AG10803 (cell line): ENCODE measurements at places on chromosomes 7 and 10.

- no peak for DNase-seq
Observed at GRCh38 chr10:97717627-97718026, 4.1 kb downstream of the MARVELD1 start.

DNA sequence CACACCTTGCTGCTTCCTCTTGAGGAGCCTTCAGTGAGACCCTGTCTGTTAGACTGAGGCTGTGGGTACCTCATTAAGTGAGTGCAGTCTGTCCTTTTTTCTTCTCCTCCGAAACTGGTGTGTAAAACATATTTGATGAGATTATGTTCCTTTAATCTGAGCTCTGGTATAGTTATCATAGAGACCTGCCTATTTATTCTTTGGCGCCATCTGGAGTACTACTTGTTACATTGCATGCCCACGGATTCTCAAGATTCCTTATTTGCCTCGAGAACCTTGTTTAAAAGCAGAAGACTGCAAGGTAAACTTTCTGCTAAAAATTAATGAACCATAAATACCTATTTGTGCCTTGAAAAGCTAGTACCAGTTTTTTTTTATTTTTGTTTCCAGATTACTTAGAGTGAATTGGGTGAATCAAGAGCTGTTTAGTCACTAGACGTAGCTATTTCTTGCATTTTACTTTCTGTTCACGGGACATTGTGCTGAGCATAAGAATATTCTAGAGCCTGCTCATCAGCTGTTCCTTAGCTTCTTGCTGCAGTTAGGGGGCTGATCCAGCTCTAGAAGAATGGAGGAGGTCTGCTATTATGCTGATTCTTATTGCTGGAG, 16.9 kb upstream of the STMP1 start:
- DNase-seq, result peak; percentile 56

GRCh38 chr7:24052572-24053260, 231.3 kb upstream of the NPY start:
- peak; percentile 75 for DNase-seq

DNA sequence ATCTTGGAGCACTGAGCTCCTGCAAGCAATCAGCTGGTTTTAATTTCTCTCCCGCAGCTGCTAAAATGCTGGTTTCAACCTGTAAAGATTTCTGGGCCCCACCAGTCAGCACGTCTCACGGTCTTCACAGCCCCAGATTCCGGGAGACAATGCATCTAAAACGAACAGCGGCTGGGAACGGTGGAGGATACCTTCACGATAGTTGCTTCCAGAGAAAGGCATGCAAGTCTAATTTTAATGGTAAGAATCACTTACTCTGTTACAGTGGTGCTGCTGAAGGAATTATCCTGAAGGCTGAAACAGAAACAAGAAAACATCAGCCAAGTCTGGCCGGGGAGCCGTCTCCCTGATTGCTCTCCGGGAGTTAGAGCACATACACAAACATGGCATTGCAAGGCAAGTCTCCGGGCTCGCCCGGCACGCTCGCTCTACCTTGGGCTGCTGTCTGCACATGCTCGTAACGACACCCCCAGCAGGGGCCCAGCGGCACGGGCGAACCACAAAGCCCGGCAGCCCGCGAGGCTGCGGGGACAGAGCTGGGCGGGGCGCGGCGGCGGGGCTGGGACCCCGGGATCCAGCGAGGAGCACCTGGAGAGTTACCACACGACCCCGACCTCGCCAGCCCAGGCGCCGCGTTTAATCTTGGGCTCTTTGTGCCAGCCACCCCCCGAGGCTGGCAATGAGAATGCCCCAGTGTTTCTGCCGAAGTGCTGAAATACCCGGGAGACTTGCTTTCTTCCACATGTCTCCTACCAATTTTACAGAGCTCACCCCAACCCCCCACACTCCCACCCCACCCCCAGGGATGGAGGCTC, at the start of gene FAM13C:
TSS of gene FAM13C (minus strand) at position 406 of the 815 bp plus-strand sequence. CDS start at position 317, 89 bp downstream.
- peak; percentile 56 for DNase-seq

GRCh38 chr10:86963341-86963919, 4.9 kb upstream of the ADIRF start:
- DNase-seq, result no peak

- no peak for DNase-seq
Observed at GRCh38 chr7:118836933-118837332, 612.4 kb downstream of the ANKRD7 start.

DNA sequence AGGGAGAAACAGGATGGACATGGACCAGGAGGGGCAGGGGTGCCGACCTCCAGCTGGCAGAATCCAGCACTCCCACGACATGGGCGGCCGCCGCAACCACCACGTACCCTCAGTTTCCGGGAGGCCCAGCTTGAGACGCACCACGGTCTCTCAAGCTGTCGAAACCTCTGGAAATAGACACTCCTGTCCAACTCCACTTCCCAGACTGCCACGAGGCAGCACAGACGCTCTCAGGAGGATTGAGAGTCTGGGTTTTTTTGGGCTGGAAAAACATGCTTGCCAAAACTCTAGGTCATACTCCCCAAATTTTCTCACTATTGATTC, 37.9 kb upstream of the PDGFA start:
- no peak for DNase-seq

- no peak for DNase-seq
Observed at GRCh38 chr10:35821339-35821911, 179.3 kb upstream of the FZD8 start.

GRCh38 chr10:36194276-36194675, 552.2 kb upstream of the FZD8 start:
- DNase-seq, result no peak

- peak; percentile 34 for DNase-seq
Observed at GRCh38 chr7:26155531-26156375, 3.8 kb downstream of the NFE2L3 start.

DNA sequence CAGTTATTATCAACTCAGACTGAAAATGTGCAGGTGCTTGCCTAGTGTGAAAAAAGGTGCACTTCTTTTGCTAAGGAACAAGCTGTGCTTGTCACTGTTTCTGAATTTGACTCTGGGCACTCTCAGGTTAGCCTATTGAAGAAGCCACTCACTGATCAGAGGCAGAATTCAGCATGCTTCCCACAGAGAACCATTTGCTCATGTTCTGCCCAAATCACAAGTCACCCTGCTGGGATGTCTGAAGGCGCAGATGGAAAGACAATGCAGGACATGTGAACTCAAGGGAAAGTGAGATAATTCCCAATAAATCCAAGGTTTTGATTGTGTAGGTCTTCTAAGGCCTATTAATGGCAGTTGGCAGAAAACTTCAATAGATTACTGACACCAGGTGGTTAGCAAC, 47.8 kb upstream of the CSTF2T start:
- DNase-seq, result no peak

DNA sequence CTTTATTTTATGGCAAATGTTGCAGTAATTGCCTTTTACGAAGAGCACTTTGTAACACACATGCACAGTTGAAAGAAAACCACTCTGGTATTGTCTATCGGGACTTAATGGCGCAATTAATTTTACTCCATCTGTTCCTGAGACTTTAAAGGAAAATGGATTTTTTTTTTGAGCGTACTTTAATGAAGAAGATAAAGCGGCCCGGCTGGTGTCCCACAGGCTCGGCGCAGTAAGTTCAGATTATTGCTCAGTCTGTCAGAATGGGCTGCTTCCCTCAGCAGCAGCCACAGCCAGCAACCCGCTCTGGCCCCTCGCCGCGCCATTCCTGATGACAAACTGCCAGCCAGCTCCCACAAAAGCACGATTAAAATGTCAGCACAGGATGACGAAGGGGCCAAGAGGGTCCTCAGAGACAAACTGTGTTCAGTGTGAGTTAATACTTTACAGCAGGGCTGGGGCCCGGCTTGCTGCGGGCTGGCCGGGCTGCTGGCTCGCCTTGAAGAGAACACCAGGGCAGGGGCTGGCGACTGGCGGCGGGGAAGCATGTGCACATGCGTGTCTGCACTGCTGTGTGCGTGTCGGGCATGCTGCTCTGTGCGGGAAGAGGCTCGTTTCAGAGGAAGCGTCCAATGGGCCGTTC, 501.0 kb upstream of the GALNT17 start:
- DNase-seq, result peak; percentile 58
